ENCODE measurements at places on chromosomes 11 and 22.

DNA sequence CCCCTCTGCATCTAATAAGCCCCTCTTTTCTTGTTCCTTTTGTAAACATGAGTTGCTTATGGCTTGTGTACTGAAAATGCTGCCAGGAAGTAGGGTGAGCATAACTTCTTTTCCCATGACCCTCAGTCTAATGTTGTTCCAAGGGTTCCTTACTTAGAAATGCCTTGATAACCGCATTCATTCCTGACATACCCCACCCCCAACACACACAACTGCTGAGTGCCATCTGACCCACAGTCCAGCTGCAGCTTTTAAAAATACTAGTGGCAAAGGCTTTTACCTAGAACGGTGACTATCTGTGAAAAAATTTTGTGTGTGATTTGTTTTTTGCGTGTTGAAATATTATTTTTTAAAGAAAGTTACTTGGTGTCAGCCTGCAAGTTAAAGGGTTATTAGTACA, 52.6 kb downstream of the ARHGAP42 start:
- H3K27me3 ChIP-seq: no peaks in the 10 kb centered on the region
- peaks cover 5% of the 10 kb centered on the region for H3K36me3 ChIP-seq
- DNase-seq: no peak
- H3K4me1 ChIP-seq: peaks cover 35% of the 10 kb centered on the region
- H3K27ac ChIP-seq: peak overlapping the region; percentile 82

DNA sequence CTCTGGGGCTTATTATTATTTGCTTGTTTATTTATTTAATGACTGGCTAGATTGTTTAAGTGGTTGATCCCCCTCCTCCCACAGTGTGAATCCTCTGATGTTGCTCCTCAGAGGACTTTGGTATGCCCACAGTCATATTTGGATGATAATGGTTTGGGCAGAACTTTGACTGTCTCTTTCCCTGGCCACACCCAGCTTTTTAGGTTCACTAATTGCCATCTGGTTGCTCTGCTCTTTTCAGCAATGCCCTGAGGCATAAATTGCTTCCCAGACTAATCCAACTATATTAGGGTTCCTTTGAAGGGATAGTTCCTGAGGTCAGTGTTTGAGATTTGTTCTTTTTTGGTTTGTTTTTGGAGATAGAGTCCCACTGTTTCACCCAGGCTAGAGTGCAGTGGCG, 99.3 kb upstream of the RRM1 start:
- no peak for DNase-seq
- H3K36me3 ChIP-seq: peaks cover 11% of the 10 kb centered on the region
- no peak overlapping the region for H3K4me3 ChIP-seq
- H3K27me3 ChIP-seq: no peaks in the 10 kb centered on the region

DNA sequence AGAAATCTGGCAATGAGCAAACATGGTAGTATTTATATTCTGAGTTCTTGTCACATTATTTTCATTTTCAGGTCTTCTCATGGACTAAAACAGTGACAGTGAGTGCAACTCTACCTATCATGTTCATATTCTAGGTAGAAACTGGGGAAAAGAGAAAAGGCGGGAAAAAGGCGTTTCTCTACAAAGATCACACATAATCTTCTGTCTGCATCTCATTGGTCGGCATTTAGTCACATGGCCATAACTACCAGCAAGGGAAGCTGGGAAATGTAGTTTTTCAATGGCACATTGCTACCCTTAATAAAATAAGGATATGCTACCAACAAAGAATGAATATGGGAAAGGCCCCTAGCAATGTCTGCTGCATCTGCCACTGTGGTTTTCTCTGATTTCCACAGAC, 57.6 kb upstream of the B3GAT1 start:
- H3K27ac ChIP-seq: peak overlapping the region; percentile 60
- peaks cover 12% of the 10 kb centered on the region for H3K4me1 ChIP-seq
- no peaks in the 10 kb centered on the region for H3K36me3 ChIP-seq
- H3K27me3 ChIP-seq: peaks cover 41% of the 10 kb centered on the region

DNA sequence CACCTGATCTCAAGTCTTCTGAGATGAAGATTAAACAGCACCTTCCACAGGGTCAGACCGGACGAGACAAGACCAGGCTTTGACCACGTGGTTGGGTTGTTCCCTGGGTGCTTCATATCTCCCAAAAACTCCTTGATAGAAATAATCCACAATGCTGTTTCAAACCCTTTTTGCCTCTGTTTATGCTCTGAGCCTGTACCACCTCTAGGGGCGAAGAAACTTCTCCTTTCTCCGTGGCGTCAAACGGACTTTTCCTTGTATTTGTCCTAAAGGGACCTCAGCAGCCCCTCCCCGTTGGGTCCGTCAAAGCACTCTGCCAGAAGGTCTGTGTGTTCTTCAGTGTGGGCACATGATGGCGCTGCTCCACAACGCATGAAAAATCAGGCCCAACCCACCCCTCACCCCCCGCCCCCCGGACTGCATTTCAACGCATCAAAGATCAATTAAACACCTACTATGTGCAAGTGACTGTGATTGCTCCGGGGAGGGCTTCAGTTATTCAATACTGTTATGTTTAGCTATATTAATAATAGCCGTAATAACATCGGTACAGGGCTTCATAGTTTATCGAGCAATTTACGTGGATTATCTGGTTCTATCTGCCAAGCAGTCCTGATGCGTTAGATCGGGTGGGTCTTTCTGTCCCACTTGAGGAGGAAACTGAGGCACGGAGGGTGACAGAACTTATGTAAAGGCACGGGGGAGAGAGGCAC, 17.3 kb upstream of the EIF3D start:
- H3K27me3 ChIP-seq: peaks cover 46% of the 10 kb centered on the region
- H3K27ac ChIP-seq: peak overlapping the region; percentile 50
- H3K4me3 ChIP-seq: no peak overlapping the region
- H3K36me3 ChIP-seq: no peaks in the 10 kb centered on the region
- H3K4me1 ChIP-seq: no peaks in the 10 kb centered on the region
- DNase-seq: no peak

DNA sequence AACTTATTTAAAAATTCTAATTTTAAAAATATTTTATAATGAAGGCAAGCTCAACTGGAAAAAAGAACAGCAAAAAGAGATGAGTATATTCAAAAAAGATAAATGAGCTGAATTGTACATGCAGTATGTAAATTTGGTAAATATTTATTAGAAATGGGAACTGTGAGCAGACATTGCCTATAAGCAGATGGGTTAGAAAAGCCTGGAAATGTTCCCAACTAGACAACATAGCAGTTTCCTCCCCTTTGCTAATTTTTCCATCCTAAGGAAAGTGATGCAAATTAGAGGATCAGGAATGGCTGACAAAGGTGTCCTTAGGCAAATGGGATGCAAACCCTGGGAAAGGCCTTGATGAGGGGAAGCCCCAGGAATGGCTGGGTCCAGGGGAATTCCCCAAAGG, 37.2 kb downstream of the TP53I11 start:
- no peak for DNase-seq
- peaks cover 10% of the 10 kb centered on the region for H3K4me1 ChIP-seq
- no peak overlapping the region for H3K27ac ChIP-seq
- H3K36me3 ChIP-seq: no peaks in the 10 kb centered on the region
- no peaks in the 10 kb centered on the region for H3K27me3 ChIP-seq

DNA sequence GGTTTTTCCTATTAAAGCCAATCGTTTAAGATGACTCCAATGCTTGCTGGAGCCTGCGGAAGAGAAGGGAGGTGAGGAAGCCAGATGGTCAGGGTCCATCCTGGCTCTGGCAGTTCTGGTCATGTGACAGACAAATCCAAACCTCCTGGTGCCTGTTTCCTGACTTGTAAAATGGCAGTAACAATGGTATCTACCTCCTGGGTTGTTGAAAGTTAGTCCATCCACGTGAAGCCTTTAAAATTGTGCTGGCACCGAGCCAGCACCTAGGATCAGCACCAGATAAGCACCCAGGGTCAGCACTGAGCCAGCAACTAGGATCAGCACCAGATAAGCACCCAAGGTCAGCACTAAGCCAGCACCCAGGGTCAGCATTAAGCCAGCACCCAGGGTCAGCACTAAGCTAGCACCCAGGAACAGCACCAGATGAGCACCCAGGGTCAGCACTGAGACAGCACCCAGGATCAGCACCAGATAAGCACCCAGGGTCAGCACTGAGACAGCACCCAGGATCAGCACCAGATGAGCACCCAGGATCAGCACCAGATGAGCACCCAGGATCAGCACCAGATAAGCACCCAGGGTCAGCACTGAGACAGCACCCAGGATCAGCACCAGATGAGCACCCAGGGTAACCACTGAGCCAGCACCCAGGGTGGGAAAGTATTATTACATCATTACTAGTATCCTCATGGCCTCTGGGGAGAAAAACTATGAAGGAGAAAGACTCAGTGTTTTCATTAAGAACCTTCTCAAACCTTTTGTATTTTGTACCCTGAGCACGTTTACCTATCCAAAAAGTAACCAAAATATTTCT, 17.2 kb downstream of the KIAA0930 start:
- no peaks in the 10 kb centered on the region for H3K27me3 ChIP-seq
- H3K4me1 ChIP-seq: peaks cover 48% of the 10 kb centered on the region
- H3K4me3 ChIP-seq: no peak overlapping the region

- peak overlapping the region; percentile 56 for H3K27ac ChIP-seq
- peak overlapping the region; percentile 82 for H3K4me3 ChIP-seq
- peaks cover 23% of the 10 kb centered on the region for H3K4me1 ChIP-seq
- H3K27me3 ChIP-seq: peaks cover 13% of the 10 kb centered on the region
- no peak for DNase-seq
Measured at GRCh38 chr22:44023404-44024287, 456 bp upstream of the PARVB start.

DNA sequence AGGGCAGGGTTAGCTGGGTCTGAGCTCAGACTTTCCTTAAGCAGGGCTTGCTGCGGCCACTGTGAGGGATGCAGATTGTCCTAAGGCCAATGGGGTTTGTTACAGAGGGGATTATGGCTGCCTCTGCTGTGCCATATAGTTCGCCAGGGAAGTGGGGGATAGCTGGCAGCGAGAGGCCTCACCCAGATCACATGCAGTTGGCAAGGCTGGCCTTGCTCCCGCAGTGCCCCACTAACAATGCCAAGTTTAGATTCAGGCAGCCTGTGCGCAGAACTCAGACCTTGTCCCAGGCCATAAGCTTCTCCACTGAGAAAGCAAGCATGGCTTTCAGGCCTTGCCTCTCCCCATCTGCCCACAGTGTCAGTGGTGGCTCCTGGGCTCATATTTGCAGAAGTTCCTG, 4.7 kb upstream of the APOL2 start:
- no peak overlapping the region for H3K4me3 ChIP-seq
- peaks cover 3% of the 10 kb centered on the region for H3K36me3 ChIP-seq
- no peak overlapping the region for H3K27ac ChIP-seq
- DNase-seq: no peak
- H3K27me3 ChIP-seq: no peaks in the 10 kb centered on the region
- peaks cover 11% of the 10 kb centered on the region for H3K4me1 ChIP-seq

DNA sequence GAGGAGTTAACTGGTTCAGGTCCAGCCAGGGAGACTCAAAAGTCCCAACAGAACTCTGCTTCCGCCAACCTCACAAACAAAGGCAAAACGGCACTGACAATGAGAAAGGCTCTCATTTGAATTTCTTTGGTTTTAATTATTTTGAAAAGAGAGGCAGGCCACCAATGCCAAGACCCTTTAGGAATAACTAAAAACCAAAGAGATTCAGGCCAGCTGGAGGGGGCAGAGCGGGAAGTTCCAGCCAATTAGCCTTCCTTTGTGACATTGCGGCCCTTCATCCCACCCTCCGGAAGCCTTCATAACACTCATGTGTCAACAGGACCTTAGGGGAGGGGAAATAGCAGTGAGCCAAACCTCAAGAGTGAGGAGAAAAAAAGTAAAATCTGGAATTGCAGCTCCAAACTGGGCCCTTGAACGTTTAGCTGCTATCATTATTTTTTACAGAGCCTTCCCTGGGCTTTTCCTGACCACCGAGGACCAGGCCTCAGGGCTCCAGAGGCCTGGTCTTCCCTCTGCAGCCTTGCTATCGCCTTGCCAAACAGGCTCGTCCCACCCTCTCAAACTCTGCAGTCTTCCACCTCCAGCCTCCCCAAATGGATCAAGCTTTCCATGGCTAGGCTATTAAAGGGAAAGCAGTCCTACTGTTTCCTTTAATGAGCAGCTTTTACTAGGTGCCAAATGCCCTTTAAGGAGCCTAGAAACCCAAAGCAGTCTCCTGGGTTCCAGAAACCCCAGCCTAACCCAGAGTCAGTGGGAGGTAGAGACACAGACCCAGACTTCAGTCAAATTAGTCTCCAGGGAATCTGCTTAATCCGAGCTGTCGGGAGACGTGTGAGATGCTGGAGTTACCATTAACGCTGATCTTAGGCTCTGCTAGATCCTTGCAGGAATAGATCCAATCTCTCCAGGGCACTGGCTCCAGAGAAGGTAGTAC, 114.2 kb downstream of the CCDC34 start:
- peaks cover 14% of the 10 kb centered on the region for H3K4me1 ChIP-seq
- no peaks in the 10 kb centered on the region for H3K36me3 ChIP-seq
- H3K27ac ChIP-seq: no peak overlapping the region
- H3K4me3 ChIP-seq: no peak overlapping the region

GRCh38 chr11:829847-830294, 2.2 kb downstream of the CRACR2B start:
- H3K36me3 ChIP-seq: no peaks in the 10 kb centered on the region
- H3K4me3 ChIP-seq: peak overlapping the region; percentile 67
- DNase-seq: no peak
- H3K4me1 ChIP-seq: peaks cover 10% of the 10 kb centered on the region

DNA sequence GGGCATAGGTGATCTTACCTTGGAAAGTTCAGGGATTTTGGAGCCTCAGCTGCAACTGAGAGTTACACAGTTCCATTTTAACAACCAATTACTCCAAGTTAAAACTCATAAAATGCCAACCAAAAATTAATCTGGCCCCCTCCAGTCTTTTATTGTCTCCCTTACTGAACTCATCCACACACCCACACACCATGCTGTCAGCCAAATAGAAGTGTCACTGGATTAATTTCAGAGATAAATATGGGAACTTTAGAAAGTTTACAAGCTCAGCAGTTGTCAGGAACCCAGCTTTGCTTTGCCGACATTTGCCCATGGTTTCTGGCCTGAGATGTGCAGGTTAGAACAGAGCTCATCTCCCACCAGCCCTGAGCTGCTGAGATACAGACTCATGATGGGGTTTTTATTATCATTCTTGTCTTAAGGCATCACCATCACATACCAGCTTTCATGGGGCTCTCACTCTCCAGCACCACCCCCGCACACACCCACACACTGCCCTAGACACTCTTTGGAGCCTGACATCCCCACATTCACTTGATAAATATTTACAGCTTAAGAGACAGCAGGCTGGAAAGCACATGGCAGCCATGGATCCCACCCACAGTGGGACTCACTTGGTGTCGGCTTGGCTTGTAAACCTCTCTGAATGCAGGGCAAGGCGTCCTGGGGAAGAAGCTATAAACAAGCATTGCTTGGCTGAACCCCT, 23.7 kb upstream of the CTR9 start:
- peaks cover 15% of the 10 kb centered on the region for H3K4me1 ChIP-seq
- peaks cover 3% of the 10 kb centered on the region for H3K27me3 ChIP-seq
- peak overlapping the region; percentile 50 for H3K4me3 ChIP-seq
- no peak for DNase-seq
- H3K36me3 ChIP-seq: peaks cover 3% of the 10 kb centered on the region
